ENCODE measurements at places on chromosomes 6 and 20. TPM values are rescaled to one million over a fixed set of nuclear protein-coding genes. Genes with fewer than 3 reads are reported as not detected.

The NEU1 gene
- 77.6 TPM for total RNA-seq

DNA sequence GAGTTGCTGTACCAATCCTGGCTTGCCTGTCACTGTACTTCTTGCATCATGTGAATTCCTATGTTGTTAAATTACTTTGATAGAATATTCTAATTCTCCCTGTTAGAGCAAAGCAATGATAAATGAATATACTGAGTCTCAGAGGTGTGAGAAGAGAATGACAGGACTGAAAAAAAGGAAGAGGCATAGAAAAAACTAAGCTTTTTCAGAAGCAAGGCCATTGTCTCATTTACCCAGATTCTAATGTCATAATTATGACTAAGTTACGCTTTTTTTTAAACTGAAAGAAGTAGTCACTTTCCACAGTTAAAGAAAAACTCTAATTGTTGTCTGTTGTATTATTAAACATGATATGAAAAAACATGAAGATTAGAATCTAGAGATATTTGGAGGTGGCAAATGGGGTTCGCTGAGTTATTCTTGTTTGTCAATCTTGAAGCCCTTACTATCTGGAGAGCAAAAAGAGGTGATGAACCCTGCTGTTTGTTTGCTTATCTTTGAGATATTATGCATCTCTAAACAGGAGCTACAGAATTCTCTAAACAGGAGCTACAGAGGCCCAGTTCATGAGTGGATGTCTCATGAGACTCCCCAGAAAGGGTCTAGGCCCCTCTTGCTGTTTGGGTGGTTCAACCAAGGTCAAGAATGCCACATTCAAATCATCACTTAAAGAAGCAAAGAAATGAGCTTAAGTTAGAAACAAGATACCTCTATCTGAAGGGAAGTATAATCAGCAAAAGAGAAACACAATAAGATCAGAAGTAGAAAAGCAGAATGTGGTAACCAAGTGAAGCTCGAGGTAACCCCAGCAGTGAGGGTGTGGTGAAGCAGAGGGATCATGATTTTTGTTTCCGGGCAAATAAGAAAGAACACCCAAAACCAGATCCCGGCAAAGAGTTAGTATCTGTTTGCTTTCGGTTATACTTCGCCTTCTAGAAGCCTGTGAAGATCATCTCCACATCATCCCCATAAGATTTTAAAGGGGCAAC, 33.3 kb upstream of the THEMIS start:
- DNase-seq = no peak

The WFDC2 gene
- total RNA-seq = not detected

DNA sequence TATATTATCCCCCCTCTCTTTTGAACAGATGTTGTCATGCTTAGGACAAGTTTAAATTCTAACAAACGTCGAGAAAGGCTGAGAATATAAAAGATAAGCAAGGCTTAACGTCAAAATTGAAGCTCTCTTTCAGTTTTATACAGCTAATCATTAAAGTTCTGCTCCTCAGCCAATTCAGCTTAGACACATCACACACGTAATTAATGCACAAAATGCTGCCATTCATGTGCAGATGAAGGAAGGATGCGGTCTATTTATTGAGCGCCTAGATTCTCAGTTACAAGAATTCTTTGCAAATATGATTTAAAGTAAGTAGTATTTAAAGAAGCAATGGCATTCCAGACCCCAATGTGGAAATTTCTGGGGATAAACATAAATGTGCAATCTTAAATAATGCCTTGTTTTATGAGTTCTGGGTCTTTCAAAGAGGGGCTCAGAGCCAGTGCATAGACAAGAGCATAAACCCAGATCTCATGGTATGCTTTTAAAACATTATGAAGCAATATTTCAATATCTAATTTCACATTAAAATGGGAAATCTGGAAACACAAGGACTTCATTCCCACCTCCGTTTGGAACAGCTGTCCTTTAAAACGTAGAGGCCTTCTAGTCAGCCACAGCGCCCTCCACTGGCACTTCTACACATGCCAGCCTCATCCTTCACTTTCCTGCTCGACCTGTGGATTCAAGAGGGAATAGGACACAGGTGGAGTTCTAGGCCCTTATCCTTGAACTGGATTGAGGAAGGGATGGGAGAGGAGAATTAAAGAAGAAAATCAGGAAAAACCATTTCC, 85.8 kb downstream of the LYRM4 start:
- no peak for DNase-seq

- DNase-seq = peak; percentile 38
Observed at GRCh38 chr6:41443616-41444525, 102.3 kb upstream of the FOXP4 start.

The OTOR gene
- total RNA-seq = not detected

GRCh38 chr6:127069659-127070279, 48.7 kb upstream of the RSPO3 start:
- peak; percentile 47 for DNase-seq

- DNase-seq = no peak
Observed at GRCh38 chr6:168153553-168153952, 74.5 kb upstream of the FRMD1 start.

GRCh38 chr6:144351379-144352127, 66.4 kb downstream of the UTRN start:
- no peak for DNase-seq

GRCh38 chr20:58473453-58474425, 41.5 kb downstream of the APCDD1L start:
- no peak for DNase-seq

The HAO1 gene
- total RNA-seq = not detected

All from fibroblast of villous mesenchyme (primary cell).